Fibroblast of skin of right quadriceps (primary cell): ENCODE measurements at places on chromosomes 13 and 19.

- no peak for DNase-seq
Observed at GRCh38 chr13:112182846-112183531, 116.0 kb downstream of the SOX1 start.

GRCh38 chr19:39399668-39400050 lies 7.0 kb upstream of the ZFP36 start:
- DNase-seq = no peak

GRCh38 chr19:43759515-43759914 lies 4.8 kb upstream of the SMG9 start:
- peak; percentile 62 for DNase-seq

DNA sequence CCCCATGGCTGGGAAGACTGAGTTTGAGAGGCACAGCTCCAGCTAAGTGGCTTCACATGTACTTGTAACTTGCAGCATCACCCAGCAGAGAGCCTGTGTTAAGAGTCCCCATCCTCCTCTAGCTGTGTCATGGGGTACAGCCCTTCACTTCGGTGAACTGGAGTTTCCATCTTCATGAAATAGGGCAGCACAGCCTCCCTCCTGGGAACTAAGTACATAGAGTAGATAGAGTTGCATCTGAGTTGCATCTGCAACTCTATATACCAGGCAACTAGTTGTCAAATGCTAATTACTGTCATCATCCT lies 1.2 kb downstream of the PRDX2 start:
- no peak for DNase-seq

DNA sequence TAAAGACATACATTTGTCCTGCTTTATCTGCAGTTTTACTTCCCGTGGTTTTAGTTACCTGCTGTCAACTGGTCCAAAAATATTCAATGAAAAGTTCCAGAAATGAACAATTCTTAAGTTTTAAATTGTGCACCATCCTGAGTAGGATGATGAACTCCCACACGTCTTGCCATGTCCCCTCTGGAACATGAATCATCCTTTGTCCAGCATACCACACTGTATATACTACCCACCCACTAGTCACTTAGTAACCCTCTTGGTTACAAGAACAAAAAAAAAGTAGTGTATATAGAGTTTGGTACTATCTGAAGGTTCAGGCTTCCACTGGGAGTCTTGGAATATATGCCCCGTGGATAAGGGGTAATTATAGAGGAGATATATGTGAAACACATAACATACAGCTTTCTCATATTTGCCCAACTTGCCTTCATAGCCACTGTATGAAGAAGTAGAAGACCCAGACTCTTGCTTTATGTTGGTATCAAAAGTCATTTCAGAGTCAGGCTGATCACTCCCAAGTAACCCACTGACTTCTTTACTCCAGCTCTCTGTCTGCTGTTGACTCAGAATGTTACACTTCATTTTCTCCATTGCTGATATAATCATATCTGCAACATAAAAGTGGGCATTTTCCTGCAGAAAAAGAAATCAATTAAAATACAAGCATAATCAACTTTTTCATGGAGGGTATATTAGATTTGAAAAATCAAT lies 19.3 kb downstream of the RUBCNL start:
- DNase-seq = peak; percentile 38
